ENCODE measurements at places on chromosomes 2 and 18.

DNA sequence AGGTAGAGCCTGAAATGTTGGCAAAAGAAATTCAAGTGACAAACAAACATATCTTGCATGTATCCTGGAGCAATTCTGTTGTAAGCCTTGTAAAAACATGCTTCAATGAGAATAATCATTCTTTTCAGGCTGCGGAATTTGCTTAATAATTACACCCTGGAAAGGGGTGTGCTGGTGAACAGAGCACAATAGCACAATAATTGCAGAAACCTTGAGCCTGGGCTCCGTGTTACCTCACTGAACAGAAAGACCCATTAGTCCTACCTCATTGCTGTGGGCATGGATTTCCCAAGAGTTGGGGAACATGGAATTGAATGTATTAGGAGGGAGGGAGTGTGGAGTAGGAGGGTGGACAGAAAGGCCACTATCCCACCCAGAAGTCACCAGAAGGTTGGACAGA is 168.0 kb upstream of the ALKAL2 start:
- no peak for DNase-seq

- no peak for DNase-seq
These were observed 9.9 kb upstream of the ODC1 start for GRCh38 chr2:10457846-10458598.

GRCh38 chr2:223979730-223980396 is 22.6 kb downstream of the MRPL44 start:
- no peak for DNase-seq

- DNase-seq = no peak
These were observed 42.9 kb downstream of the ZNF385B start for GRCh38 chr2:179818546-179818945.

GRCh38 chr2:188278388-188279092 is 13.1 kb upstream of the GULP1 start:
- DNase-seq = no peak
